ENCODE measurements at places on chromosomes 2 and 18.
A peak's percentile ranks its signal among the peaks of the same experiment; 100 is the strongest.

DNA sequence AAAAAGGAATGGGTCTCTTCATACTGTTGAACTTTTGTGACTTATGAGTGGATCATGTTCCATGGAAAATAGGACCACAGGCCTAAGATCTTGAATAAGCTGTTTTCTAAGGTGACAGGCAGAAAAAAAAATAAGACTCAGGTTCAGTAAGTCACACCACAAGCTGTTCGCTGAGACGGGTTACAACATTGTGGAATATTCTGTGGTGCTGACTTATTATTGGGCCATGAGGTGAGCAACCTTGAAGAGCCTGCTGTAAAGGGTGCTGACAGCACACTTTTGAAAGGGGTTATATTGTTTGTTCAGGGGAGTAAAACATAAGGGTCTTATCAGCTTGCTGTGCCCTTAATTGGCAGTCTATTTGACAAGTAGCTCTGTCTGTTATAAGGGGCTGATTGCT is 439.8 kb upstream of the SLC14A2 start:
- DNase-seq, result no peak

DNA sequence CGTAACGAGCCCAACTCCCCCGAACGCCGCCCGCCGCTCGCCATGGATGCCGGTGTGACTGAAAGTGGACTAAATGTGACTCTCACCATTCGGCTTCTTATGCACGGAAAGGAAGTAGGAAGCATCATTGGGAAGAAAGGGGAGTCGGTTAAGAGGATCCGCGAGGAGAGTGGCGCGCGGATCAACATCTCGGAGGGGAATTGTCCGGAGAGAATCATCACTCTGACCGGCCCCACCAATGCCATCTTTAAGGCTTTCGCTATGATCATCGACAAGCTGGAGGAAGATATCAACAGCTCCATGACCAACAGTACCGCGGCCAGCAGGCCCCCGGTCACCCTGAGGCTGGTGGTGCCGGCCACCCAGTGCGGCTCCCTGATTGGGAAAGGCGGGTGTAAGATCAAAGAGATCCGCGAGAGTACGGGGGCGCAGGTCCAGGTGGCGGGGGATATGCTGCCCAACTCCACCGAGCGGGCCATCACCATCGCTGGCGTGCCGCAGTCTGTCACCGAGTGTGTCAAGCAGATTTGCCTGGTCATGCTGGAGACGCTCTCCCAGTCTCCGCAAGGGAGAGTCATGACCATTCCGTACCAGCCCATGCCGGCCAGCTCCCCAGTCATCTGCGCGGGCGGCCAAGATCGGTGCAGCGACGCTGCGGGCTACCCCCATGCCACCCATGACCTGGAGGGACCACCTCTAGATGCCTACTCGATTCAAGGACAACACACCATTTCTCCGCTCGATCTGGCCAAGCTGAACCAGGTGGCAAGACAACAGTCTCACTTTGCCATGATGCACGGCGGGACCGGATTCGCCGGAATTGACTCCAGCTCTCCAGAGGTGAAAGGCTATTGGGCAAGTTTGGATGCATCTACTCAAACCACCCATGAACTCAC is 673 bp downstream of the PCBP1 start:
- peak; percentile 64 for DNase-seq

GRCh38 chr2:40534528-40534927 is 82.6 kb upstream of the SLC8A1 start:
- no peak for DNase-seq

DNA sequence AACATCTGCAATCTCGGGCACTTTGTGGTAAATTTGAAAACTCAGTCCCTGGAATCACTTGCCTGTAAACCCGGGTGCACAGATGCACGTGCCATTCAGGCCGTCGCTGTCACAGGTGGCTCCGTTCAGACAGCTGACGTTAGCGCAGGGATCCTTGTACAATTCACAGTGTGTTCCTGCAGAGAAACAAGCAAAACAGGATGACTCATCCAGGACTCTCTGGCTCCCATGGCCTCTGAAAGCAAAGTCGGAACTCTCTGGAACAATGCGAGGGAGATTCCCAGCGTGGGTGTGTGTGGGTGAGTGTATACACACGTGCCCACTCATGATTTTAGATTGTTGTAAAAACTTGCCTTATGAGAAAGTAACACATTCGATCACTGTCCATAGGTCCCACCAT is 136.1 kb upstream of the PID1 start:
- DNase-seq, result no peak

GRCh38 chr2:241532733-241533601 is 24.6 kb upstream of the STK25 start:
- no peak for DNase-seq

GRCh38 chr2:1685078-1685956 is 59.0 kb downstream of the PXDN start:
- DNase-seq, result no peak

DNA sequence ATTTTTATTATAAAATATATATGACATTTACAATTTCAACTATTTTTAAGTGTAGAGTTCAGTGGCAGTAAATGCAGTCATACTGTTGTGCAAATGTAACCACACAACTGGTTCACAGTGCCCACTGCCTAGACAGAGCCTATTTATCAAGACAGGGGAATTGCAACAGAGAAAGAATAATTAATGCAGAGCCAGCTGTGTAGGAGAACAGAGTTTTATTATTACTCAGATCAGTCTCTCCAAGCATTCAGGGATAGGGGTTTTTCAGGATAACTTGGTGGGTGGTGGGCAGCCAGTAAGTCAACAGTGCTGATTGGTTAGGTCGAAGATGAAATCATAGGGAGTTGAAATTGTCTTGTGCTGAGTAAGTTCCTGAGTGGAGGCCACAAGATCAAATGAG is 200.3 kb downstream of the NYAP2 start:
- no peak for DNase-seq

DNA sequence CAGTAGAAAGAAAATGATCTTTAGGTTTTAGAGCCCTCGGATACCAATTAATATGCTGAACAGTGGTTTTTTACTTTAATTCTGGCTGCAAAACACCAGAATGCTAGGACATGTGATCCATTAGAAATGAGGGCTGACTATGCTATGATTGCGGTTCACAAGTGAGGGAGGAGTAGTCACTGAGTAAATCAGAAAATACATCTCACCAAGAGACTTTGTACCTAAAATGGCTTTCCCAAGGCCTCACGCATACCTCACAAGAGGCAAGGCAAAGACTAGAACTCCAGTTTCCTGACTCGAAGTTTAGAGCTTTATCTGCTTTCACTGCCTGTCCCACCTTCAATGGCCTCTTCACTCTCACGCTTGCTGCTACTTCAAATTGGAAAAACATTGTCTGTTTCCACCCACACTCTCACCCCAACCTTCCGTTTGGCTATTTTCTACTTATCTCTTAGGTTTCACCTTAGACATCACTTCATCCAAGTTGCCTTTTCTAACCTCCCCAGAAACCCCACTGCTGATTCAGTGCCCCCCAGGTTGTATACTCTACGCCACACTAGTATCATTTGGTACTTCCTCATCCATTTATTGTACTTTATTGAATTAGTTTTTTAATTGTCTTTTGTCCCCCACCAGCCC is 5.1 kb upstream of the MBD2 start:
- no peak for DNase-seq

GRCh38 chr2:86433137-86433536 is 8.0 kb upstream of the KDM3A start:
- no peak for DNase-seq

- no peak for DNase-seq
These were observed 112.2 kb upstream of the COPS8 start for GRCh38 chr2:236973343-236973980.

DNA sequence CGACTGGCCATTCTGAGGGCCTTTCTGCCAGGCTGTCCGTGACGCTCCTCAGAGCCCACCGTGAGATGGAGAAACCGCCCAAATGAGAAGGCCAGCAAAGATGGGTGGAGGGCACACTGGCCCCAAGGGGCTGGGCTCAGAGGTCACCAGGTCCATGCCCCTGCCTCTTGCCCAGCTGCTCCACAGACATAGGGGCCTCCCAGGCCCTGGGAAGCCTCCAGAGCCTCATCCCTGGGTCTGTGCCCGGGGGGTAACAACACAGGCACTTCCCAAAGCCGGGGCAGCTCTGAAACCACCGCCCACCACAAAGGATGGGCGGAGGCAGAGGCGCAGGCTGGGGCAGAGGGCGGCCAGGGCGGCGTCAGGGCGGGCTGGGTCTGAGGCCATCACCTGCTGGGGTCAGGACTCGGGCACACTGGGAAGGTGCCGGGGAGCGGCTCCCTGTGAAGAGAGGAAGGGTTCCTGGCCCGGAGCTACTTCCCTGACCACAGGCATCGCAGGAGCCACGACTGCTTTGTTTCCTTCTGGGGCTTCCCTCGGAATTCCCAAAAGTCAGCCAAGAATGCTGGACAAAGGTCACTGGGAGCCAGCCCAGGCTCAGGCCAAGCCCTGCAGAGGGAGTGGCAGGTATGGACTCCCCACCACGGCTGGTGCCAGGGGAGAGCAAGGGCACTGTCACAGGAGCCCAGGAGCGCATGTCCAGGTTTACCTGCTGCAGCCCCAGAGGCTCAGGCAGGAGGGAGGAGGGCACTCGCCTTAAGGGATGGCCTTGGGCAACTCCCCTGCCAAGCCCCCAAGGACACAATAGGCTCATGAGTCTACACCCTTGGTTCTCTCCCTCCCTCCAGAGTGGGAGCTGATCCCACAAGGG is 9.4 kb downstream of the CYP26B1 start:
- peak; percentile 9 for DNase-seq

GRCh38 chr2:63056107-63057050 is 5.7 kb downstream of the OTX1 start:
- peak; percentile 59 for DNase-seq

DNA sequence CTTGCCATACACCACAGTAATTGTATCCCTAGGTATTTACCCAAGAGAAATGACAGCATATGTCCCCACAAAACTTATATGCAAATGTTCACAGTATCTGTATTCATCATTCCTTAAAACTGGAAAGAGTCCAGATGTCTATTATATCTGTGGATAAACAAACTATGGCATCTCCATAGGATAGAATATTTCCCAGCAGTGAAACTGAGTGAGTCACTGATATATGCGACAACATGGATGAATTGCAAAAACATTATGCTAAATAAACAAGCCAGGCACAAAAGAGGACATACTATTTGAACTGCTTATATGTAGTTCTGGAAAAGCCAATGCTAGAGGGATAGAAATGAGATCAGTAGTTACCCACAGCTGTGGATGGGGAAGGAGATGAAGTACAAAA is 359.4 kb upstream of the DSEL start:
- no peak for DNase-seq

DNA sequence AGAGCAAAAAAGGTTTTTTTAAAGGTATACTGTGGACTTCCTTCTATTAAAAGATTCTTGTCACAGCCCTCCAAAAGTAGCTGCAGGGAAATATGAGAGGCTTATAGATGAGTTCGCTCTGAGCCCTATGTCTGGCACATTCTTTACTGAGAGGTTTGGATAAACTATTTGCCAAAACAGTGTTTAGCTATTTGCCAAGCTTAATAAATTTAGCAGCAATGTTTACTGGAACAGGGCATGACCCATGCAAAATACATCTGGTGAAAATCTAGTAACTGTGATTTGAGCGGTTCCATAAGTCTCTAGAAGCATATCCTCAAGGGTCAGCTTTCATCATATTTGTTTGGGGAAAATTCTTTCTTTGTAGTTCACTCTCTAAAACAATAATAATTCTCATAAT is 1696.7 kb upstream of the PIK3C3 start:
- DNase-seq, result no peak

- DNase-seq, result no peak
These were observed 138.8 kb downstream of the CNTNAP5 start for GRCh38 chr2:124163840-124164239.

DNA sequence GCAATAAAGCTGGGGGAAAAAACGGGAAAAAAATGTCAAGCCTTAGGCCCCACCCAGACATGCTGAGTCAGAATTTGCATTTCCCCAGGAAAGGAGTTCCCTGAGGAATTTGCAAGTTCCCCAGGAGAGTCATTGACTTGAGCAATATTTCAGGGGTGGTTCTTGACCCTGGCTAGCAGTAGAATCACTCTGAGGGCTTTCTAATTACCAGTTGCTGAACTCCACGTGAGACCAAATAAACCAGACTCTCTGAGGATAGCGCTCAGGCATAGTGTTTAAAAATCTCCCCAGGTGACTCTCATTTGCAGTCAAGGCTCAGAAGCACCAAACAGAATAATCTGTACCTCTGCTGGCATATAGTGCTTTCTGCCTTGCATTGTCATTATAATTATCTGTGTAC is 48.7 kb downstream of the C1QL2 start:
- no peak for DNase-seq

DNA sequence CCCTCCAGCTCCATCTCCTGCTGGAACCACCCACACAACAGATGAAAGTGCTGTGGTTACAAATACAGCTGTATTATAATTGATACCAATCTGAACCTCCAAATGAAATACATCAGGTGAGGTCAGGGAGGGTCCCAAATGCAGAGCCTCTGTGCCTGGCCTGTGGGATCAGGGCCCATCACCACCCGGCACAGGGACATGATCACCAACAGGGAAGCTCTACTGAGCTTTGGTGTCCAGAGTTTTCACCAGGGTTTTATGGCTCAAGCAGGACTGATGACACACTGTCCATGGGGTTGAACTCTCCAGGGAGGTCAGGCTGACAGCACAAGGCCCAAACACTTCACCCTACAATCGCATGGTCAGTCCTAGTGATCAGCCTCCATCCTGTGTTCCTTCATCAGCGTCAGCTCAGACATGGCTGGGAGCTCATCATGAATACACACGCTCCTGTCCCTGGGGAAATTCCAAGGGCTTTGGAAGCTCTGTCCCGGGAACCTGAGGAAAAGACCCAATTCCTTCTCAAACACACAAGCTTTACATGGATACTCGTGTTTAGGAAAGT is 3.9 kb upstream of the PXDN start:
- no peak for DNase-seq

DNA sequence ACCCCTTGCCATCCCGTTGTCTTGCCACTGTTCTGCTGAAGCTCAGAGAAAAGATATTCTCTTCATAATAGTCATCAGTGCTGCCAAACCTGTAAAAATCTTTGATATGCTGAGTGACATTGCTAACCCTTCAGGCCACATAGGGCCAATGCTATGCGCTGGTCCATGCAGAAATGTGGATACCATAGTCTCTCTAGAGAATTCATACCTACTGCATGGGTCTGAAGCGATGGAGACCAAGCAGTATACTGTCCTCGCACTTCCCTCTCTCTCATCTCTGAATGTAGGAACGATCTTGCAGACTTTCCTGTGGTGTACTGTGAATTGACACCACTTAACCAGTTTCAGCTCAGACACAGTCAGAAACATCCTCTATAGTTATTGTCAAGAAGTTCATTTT is 17.9 kb upstream of the ANKRD44 start:
- no peak for DNase-seq

- DNase-seq, result no peak
These were observed 2.6 kb downstream of the CHRNG start for GRCh38 chr2:232541961-232542714.

DNA sequence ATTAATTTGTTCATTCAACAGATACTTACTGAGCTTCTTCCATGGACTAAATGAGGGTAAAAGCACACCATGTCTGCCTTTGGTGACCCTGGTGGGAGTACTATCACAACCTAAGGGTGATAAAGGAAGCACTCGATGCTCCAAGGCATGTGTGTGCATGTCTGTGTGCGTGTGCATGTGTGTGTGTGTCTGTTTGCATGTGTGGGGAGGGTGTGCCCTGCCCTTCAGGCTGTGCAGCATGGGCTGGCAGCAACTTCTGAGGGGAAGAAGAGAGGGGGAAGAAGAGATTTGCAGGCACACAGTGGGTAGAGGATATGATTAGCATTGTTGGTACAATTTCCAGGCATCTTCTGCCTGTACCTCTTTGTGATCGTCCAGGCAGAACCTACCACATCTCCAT is 121.6 kb downstream of the ACOXL start:
- DNase-seq, result no peak
